CD4-positive, alpha-beta memory T cell (primary cell): ENCODE measurements at places on chromosomes 12 and 14. TPM values are rescaled to one million over a fixed set of nuclear protein-coding genes. Genes with fewer than 3 reads are reported as not detected.
A peak's percentile ranks its signal among the peaks of the same experiment; 100 is the strongest.

CCDC177 gene
- total RNA-seq, result not detected

CMKLR1 gene
- total RNA-seq, result 0.87 TPM

DNA sequence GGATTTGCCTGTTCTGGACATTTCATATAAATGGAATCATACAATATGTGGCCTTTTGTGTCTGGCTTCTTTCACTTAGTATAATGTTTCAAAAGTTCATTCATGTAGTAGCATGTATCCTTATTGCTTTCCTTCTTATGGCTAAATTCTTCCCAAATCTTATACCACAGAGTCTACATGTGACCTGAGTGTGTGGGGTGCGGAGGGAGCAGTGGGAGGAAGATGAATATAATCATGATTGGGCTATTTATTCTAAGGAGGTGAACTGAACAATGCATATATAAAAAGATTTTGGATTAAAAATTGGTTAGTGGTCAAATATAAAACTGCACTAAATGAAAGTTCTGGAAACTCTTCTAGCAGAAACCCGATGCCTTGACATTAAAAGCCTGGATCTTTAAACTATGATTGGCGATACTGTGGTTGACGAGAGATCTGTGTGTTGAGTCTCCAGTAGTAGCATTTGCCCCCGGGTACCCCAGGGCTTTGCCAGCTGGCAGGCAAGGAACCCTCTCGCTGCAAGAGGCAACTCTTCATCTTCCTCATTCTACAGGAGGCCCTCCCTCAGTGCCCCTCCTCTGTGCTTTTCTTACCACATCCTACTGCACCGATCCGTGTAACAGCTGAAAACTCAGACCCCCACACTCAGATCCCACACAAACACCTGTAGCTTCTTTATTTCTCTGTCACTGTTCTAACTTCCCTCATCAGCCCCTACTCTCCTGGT, 2.6 kb downstream of the CYP46A1 start:
- H3K4me1 ChIP-seq, result peaks cover 19% of the 10 kb centered on the region
- H3K27ac ChIP-seq, result no peak overlapping the region
- no peak for DNase-seq
- no peaks in the 10 kb centered on the region for H3K36me3 ChIP-seq

DNA sequence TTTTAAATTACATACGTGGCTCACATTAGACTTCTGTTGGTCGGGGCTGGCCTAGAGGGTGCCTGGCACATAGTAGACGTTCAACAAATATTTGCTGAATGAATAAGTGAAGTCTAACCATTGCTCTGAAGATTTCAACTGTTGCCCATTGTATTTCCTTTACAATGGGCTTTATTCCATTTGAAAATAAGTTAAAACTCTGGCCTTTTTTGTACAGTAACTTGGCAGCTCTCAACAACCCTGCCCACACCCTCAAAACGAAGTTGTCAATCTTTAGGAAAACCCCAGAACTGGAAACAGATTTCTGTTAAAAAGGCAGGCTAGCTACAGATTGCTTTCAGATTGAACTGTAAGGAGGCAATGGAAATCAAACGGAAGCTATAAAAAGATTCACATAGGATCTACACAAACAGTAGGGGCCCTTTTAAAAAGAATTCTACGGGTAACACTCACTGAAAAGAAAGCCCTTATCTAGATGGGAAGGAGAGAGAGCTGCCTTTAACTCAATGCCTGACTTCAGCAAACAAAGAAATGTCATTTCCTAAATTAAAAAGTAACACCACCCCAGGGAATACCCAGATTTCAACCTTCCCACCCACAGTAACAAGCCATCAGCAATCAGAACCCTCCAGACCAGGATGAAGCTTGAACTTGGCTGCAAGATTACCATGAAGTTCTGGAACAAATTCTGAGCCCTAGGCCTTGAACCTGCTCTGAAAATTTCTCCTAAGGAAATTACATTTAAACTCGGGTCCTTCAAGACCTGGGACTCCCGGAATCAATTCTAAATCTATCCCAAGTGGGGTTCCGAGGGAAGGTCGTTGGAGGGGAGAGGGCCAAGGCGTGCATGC, 1.4 kb downstream of the WSB2 start:
- DNase-seq, result no peak
- peak overlapping the region; percentile 11 for H3K4me3 ChIP-seq
- H3K27me3 ChIP-seq, result no peaks in the 10 kb centered on the region
- no peaks in the 10 kb centered on the region for H3K36me3 ChIP-seq
- peaks cover 40% of the 10 kb centered on the region for H3K4me1 ChIP-seq

DNA sequence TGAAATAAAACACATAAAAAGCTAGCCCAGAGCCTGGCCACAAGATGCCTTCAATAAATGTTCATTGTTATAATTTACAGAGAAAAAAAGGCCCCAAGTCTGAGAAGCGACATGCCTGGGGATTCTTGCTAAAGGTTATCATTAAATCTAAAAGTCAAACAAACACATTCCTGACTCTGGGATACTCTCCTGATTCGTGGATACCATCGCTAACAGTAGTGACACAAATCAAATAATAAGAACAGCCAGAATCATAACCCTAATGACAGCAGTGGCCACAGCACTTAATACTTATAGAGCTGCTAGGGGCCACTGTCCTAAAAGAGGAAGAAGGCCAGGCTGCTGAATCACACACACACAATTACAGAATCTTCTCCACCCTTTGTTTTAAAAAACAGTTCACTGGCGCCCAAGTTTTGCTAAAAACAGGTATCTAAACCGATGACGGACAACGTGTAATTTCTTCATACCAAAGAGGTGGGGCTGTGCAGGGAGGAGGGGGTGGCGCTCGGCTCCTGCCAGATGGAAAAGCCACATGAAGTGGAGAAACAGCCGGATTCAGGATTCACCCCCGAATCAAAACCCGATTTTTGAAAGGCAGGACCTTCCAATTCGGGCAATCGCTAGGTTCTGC, 1.2 kb downstream of the CLIP1 start:
- peak; percentile 17 for DNase-seq
- peak overlapping the region; percentile 80 for H3K4me3 ChIP-seq
- H3K27me3 ChIP-seq, result no peaks in the 10 kb centered on the region
- peaks cover 50% of the 10 kb centered on the region for H3K4me1 ChIP-seq
- H3K36me3 ChIP-seq, result no peaks in the 10 kb centered on the region
- H3K27ac ChIP-seq, result peak overlapping the region; percentile 64
